ENCODE measurements at places on chromosomes 1 and 21. TPM values are rescaled to one million over a fixed set of nuclear protein-coding genes. Genes with fewer than 3 reads are reported as not detected.

DNA sequence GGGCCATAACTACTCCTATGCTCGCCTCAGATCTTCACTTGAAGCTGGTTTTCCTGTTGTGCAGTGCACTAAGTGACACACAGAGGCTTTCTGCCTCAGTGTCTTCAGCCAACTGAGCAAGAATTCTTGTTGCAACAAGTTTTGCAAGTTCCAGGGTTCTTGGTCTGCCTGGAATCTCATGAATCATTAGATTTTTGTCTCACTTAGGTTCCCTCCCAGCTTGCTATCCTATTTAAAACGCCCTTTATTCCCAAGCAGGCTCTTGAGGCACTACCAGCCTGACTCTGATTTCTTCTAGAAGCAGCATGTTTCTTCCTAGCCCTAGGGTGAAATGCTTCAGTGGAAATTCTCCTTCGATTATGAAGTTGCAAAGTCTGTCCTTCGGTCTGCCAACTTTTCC, 158.8 kb downstream of the C1orf21 start:
- no peak for DNase-seq
- no peak overlapping the region for H3K27ac ChIP-seq
- H3K4me1 ChIP-seq: peaks cover 70% of the 10 kb centered on the region
- H3K36me3 ChIP-seq: peaks cover 12% of the 10 kb centered on the region
- no peak overlapping the region for H3K4me3 ChIP-seq

DNA sequence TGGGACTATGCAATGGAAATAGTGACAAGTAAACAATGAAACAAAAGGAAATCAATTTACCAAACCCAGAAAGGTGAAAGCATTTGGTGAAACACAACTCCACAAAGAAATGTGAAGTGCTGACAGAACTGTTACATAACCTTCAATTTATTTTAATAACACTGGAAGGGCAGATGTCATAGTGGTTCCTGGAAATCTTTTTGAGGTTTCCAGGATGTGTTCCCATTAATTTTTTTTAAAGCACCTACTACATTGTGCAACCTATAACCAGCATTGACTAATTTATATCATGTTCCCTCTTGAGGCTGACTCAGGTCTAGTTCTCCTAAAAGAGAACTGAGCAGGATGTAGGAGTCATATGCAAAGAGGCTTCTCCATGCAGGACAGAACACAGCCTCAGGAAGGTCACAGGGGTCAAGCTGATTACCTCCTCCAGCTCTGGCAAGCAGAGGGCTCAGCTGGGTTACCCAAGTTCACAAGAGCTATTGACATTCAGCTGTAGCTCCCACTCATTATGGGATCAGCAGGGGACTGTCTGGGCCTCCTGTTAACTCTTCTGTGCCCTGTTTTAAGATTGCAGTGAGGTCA, 157.1 kb upstream of the NRIP1 start:
- peaks cover 4% of the 10 kb centered on the region for H3K27me3 ChIP-seq
- H3K36me3 ChIP-seq: no peaks in the 10 kb centered on the region
- peaks cover 13% of the 10 kb centered on the region for H3K4me1 ChIP-seq
- no peak for DNase-seq
- H3K4me3 ChIP-seq: no peak overlapping the region
- no peak overlapping the region for H3K27ac ChIP-seq

DNA sequence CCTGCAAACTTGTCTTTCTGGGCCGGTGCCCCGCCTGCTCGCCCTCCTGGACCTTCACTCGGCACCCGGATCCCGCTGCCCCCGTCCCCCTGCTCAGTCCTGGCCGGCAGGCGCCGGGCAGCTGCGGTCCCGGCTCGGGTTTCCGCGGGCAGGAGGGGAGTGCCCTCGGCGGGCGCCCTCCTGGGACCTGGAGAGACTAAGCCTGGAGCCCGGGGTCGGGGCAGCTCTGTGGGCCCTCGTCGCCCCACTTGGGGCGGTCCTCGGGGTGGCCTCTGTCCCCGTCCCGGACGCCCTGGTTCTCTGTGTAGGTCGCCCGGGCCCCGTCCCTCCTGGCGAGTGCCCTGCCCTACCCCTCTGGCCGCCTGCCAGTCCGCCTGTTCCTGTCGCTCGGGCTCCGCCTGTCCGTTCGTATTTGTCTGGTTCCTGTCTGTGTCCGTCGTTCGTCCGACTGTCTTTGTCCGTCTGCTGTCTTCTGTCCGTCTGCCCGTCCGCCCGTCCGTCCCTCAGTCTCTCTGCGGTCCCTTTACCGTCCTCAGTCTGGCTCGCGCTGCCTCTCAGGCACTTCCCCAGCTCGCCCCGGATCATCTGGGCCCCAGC, 490 bp downstream of the SERINC2 start:
- peaks cover 16% of the 10 kb centered on the region for H3K27me3 ChIP-seq
- DNase-seq: no peak
- peaks cover 7% of the 10 kb centered on the region for H3K36me3 ChIP-seq

TFF2 gene
- not detected for polyA plus RNA-seq

DNA sequence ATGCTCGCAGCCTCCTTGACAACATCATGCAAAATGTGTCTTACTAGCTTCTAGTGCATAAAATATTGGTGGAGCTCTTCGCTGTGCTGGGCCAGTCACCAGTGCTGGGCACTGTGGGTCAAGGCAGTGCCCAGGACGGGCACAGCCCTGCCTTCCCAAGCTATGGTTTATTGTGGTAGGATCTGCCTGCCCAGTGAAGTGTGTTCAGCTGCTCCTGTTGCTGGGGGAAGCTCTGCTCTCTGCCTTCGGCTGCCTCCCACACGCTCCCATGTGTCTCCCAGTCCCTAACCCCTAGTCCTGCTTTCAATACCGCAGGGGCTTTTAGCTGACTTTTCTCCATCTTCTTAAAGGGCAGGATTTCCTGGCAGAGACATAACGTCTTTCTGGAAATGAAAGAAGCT, 15.7 kb downstream of the EPHX1 start:
- no peaks in the 10 kb centered on the region for H3K4me1 ChIP-seq
- no peak for DNase-seq
- peaks cover 4% of the 10 kb centered on the region for H3K36me3 ChIP-seq
- no peak overlapping the region for H3K4me3 ChIP-seq
- peaks cover 3% of the 10 kb centered on the region for H3K27me3 ChIP-seq
- H3K27ac ChIP-seq: no peak overlapping the region

EXO1 gene
- polyA plus RNA-seq: 0.63 TPM

Data from immature natural killer cell (primary cell).